ENCODE measurements at places on chromosomes 7 and 10.

DNA sequence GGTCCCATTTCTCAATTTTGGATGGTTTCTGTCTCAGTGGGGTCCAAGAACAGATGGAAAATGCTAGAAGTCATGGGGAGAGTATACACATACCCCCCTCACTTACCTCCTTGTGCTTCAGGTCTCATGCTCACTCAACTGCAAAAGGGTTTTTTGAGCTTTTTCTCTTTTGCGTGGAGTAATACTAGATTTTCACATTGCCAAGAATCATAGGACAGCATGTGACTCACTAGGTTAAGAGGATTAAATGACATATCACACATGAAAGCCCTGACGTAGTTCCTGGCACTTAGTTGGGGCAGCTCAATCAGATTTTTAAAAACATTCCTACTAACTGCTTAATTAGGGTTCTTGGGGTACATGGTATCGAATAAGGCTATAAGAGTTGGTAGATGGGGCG is 4.5 kb downstream of the PI4K2A start:
- DNase-seq, result no peak

- no peak for DNase-seq
These were observed 7.7 kb downstream of the PON2 start for GRCh38 chr7:95427166-95427565.

DNA sequence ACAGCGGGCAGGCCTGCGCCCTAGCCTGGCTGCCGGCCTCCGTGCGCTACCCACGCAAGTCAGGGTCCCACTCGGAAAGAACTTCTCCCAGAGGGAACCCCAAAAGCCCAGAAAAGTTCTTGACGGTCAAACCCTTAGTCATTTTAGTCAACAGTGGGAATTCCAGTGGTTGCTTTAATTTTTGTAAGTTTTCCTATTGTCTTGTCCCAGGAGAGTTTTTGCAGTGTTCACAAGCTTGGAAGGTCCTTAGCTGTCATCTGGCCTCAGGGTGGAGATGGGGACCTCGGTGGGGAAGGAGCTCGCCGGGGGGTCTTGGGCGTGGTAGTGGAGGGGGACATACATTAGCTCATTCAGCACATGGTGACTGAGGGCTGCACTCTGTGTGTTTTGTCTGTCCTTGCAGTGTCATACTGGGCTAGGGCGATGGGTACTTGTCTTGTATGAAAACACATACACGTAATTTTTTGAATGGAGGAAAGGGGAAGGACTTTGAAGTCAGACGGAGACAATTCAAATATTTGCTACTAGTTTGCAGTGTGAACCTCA is 736 bp downstream of the MINDY4 start:
- DNase-seq, result no peak

DNA sequence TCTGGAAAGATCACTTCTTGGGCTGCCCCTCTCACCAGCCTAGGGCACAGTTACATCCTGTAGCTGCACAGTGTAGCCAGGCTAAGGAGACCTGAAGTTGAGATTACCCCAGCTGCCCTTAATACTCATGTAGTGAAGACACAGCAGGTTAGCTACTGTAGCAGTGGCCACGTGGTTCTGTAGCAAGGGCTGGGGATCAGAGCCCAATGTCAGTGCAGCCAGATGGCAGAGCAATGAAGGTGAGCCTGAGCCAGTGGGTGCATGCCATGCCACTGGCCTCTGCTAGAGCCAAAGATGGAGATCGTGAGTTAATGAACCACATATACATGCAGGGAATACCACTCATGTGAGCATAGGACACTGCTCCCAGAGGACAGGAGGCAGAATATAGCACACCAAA is 15.5 kb downstream of the AMPH start:
- no peak for DNase-seq

DNA sequence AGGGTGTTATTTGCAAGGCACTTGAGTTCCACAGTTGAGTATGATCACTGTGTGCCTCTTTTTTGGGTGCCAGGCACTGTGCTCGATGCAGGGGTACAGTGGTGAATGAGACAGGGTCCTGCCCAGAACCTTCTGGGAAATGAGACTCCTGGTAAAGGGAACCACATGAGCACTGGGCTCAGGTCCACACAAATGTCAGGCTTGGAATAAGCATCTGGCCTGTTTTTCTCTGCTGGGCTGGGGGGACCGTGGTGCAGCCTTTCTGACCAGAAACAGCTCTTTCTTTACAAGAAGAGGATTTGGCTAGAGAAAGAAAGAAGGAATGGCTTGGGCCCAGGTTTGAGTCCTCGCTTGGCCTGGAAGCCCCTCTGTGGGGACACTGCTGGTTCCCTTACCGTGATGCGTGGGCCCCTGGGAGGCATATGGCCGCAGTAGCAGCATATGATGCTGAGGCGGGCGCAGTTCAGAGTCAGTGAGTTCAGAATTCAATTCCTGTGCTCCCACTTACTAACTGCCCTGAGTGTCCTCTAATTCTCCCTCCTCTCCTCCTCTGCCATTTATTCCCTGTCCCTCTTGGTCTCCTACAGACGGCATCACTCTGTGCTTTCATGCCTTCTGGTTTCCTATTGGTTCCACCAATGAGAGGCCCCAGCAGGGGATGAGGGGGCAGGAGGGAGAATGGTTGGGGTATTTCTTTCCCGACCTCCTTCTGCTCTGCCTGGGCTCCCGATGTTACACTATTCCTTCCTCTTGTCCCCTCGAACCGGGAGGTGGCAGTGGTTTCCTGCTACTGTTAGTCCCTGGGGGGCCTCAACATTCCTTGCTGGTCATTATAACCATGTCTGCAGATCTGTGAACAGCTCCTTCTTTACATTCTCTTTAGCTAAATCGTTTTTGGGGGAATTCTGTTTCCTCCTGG is 9.6 kb upstream of the KCP start:
- DNase-seq, result no peak

- DNase-seq, result no peak
These were observed 12.3 kb upstream of the SNX10 start for GRCh38 chr7:26279405-26279804.

GRCh38 chr7:151785681-151785965 is 91.3 kb downstream of the PRKAG2 start:
- DNase-seq, result no peak

DNA sequence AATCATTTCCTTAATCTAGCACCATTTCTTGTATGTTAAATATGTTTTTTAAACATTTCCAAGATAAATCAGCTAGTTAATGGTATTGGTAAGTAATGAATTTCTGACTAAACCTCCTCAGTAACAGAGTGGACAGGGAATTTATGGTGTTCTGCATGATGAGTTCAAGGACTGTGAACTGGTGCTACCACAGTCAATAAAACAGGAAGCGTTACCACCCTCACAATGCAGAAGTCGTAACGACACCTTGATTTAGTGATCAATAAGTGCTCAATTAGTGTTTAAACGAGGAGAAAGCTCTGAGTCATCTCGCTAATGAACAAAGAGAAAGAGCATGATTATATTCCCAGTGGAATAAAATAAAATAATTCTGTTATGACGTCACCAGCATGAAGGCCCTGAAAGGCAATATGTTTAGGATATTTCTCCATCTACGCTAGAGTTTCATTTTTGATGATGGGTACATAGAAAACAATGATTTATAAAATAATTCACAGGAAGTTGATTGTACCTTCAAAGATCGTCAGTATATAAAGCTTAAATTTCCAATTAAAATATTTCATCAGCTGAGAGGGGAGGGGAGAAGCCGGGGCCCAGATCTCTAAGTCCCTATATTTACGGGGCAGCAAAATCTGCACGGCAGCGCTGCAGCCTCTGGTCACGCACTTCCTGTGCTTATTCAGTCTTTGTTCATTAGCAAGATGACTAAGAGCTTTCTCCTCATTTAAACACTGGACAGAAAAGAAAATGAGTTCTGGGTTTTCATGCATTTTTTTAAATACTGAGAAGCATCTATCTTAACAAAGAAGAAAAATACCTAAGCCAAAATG is 400.5 kb downstream of the PTPRN2 start:
- DNase-seq, result no peak

- no peak for DNase-seq
These were observed 107.4 kb downstream of the FAM107B start for GRCh38 chr10:14667280-14667679.

DNA sequence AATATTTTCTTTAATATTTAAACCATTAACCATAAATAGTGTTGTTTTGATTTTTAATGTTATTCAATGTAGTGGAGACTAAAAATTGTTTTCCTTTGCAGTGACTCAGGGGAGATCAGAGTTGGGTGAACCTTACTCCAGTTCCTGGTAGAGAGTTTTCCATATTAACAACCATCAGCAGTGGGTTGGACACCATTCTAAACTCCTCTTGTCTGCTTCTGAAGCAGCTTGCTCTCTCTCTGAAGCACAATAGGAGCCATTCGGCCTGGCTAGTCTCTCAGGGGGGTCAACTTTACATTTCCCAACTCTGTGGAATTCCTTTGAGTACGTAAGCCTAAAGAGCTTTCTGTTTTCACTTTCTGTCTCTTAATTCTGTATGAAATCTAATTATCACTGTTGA is 9.4 kb upstream of the NRG3 start:
- DNase-seq, result no peak

- no peak for DNase-seq
These were observed 288.9 kb downstream of the PARD3 start for GRCh38 chr10:34526186-34526585.

DNA sequence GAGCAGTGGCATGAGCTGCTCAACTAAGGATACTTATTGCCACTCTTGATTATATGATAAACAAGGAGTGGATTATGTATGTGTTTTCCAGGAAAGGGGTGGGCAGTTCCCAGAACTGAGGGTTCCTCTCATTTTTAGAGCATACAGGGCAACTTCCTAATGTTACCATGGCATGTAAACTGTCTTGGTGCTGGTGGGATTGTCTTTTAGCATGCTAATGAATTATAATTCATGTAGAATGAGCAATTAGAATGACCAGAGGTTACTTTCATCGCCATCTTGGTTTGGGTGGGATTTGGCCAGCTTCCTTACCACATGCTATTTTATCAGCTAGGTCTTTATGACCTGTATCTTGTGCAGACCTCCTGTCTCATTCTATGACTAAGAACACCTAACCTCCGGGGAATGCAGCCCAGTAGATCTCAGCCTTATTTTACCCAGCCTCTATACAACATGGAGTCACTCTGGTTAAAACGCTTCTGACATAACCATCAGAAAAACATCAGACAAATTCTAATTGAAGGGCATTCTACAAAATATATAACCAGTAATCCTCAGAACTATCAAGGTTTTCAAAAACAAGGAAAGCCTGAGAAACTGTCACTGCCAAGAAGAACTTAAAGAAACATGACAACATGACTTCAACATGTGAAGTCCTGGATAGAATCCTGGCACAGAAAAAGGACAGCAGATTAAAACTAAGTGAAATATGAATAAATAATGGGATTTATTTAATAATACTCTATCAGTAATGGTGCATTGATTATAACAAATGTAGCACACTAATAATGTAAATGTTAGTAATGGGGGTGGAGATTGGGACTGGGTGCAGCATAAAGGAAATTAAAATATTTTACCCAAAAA is 365.0 kb downstream of the SEMA3D start:
- DNase-seq, result no peak

DNA sequence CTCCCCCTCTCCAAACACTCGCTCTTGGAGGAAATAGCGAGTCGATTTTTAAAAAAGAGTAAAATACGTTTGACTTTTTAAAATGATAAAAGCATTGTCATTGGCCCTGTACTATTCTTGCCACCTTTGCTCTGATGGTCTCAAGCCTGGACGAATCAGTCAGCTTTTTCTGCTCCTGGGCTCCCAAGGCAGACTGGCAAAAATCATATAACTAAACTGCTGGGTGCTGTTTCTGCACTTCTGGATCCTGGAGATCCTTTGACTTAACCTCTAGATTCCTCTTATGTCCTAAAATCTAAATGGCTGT is 1.8 kb downstream of the TPST1 start:
- DNase-seq, result no peak

- DNase-seq, result no peak
These were observed 186.8 kb downstream of the MACC1 start for GRCh38 chr7:20030417-20030816.

DNA sequence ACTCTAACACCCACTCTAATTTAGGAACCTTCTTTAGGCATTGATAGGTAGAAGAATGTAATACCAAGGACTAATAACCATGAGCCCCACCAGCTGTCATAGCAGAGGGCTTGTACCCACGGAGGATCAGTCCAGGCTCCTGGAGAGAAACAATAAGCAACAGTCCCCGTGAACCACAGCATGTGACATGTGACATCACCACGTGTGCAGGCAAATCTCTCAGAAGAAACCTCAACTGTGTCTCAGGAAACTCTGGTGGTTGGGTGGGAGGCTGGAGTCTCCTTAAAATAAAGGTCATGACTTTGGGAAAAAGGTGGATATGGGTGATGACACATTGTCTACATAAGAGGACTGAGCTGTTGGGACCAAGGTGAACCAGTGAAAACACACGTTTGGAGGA is 653.9 kb upstream of the FOXK1 start:
- no peak for DNase-seq

GRCh38 chr10:27369880-27370279 is 129.3 kb upstream of the ACBD5 start:
- no peak for DNase-seq

- DNase-seq, result no peak
These were observed 87.4 kb downstream of the INPP5A start for GRCh38 chr10:132624847-132625471.

DNA sequence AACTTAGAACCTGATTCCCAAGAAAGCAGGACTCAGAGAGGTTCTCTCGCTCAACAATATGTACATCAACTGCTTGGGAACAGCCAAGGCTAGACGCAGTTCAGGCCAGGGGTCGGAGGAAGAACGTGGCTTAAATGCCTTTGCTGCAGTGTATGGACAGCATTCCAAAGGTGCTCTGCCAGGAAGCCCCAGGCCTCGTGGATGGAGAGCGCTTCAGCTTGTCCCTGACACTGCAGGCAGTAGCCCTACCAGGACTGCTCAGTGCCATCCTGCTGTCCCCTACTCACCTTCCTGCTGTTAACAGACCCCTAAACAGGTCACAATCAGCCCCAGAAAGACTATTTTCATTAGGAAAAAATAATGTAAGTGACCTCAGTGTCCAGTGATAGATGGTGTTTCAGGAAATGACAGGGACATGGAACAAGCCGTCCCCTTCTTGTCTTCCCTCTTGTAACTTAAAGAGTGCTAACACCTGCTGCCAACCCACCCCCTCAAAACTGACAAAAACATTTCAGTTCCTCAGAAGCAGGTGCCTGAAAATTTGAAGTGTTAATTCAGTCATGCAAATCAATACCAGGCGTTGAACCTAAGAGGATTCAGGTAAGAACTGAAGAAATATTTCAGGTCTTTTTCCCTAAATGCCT is 16.5 kb downstream of the CREB3L2 start:
- DNase-seq, result no peak

DNA sequence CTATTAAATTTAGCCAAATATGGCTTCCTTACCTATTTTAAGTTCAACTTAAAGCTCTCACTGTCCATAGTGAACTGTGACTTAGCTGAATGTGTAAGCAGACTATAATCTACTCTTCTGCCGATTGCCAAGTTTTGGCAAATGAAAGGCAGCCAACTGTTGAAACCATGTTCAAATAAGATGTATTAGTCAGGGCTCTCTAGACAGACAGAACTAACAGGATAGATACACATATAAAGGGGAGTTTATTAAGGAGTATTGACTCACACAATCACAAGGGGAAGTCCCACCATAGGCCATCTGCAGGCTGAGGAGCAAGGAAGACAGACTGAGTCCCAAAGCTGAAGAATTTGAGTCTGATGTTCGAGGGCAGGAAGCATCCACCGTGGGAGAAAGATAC is 837.7 kb upstream of the AUTS2 start:
- no peak for DNase-seq
